ENCODE measurements at places on chromosomes 2 and 18.

DNA sequence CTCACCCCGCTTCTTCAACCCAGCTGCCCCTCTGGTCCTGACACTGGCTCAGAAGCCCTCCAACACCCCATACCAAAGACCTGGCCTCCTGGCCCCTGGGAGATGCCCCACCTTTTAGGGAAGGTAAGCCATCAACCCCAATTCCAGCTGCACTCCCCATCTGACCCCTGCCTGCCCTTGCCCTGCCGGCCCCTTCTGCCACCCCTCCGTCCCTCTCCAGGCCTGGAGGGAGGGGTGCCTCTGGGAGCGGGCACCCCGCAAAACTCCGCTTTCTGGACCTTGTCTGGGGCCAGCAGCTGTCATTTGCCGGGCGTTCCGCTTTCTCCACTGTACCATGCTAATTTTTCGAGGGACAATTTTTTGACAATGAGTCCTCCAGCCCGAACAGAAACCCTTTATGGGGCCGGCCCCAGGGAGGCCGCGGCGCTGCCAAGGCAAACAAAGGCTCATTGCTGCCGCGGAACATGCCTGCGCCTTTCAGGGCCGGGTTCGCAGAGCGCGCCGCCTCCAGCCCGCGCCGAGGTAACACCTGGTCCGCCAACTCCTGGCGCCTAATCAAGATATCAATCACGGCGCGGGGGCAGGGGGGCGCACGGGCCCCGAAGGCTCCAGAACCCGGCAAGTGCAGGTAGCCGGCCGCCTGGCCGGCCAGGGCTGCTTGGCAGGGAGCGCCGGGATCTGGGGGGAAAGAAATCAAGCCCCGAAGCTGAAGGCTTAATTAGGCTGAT lies 96.0 kb downstream of the INHBB start:
- DNase-seq = peak; percentile 21

DNA sequence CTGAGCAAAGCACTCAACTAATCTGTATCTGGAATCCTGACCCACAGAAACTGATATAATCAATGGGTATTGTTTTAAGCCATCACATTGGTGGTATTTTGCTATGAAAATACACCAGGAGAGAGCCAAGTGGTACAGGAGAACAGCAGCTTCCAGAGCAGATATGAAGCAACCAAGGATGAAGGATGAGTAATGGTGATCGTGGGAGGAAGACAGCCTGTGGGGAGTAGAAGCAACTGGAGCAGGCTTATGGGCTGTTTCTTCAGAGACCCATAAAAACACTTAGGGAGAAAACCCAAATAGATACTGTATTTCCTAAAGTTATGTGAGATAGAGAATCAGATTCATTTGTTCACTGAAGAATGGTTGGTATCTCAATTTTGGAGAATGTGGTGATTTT lies 330.8 kb downstream of the NUP35 start:
- DNase-seq = no peak

GRCh38 chr18:9483526-9483925 lies 8.2 kb downstream of the RALBP1 start:
- DNase-seq = no peak

GRCh38 chr2:204977914-204978313 lies 432.6 kb downstream of the PARD3B start:
- DNase-seq = no peak

- no peak for DNase-seq
These were observed 89.1 kb downstream of the SCN2A start for GRCh38 chr2:165328272-165328671.

DNA sequence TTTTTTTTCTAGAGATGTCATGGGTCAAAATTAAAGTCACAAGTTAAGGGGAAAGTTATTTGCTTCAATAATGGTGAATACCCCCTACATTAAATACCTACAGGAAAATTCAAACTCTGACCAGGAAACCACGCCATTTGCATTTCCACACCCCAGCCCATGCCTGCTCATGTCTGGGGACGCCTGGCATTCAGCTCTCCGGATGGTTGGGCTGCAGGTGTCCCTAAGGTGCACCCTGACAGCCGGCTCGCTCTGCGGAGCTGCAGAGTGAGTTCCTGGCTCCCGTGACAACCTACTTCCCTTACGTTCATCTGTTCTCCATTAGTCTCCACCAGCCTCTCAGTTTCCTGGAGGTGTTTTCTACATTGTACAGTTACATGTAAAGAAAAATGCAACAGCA lies 122.7 kb upstream of the RIOK3 start:
- no peak for DNase-seq

GRCh38 chr2:64311948-64312621 lies 141.9 kb upstream of the LGALSL start:
- DNase-seq = peak; percentile 88

GRCh38 chr2:8506746-8507145 lies 175.1 kb upstream of the ID2 start:
- no peak for DNase-seq

GRCh38 chr2:71637168-71637567 lies 183.8 kb downstream of the DYSF start:
- no peak for DNase-seq

GRCh38 chr2:168853471-168853870 lies 36.8 kb downstream of the SPC25 start:
- no peak for DNase-seq

- DNase-seq = no peak
These were observed 56.2 kb downstream of the UXS1 start for GRCh38 chr2:106137731-106138521.

- DNase-seq = no peak
These were observed 75.8 kb downstream of the TMEM17 start for GRCh38 chr2:62430146-62430545.

DNA sequence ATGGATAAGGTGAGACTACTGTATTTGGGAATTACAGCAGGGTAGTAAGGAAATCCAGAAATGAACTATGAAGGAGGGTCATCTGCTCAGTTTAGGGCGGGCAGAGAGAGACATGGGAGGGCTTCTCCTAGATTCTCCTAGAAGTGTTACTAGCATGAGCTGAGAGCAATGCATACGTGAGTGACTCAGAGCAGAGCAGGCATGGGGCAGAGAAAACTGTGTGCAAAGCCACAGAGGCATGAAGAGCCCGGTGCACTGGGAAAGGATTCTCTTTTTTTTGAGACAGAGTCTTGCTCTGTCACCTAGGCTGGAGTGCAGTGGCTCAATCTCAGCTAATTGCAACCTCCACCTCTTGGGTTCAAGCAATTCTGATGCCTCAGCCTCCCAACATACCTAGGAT lies 116.2 kb downstream of the SOCS6 start:
- DNase-seq = no peak

GRCh38 chr2:227406177-227407031 lies 18.7 kb upstream of the SCYGR1 start:
- DNase-seq = peak; percentile 100

DNA sequence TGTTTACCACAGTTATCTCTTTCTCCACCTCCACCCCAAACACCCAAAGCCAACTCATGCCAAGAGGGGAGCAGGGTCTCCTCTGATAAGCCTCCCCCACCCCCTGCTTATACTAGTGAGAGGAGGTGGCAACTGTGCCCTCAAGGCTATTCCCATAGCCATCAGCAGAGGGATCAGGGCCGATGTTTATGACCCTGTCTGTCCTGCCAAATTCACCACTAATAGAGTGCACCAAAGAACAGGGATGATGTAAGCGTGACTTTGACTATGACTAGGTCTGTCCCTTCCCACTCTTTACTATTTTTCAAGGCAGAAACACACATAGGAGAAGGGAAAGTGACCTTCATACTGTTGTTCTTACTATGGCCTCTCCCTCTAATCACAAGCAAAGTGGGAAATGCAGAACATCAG lies 74.6 kb downstream of the CLHC1 start:
- peak; percentile 50 for DNase-seq

DNA sequence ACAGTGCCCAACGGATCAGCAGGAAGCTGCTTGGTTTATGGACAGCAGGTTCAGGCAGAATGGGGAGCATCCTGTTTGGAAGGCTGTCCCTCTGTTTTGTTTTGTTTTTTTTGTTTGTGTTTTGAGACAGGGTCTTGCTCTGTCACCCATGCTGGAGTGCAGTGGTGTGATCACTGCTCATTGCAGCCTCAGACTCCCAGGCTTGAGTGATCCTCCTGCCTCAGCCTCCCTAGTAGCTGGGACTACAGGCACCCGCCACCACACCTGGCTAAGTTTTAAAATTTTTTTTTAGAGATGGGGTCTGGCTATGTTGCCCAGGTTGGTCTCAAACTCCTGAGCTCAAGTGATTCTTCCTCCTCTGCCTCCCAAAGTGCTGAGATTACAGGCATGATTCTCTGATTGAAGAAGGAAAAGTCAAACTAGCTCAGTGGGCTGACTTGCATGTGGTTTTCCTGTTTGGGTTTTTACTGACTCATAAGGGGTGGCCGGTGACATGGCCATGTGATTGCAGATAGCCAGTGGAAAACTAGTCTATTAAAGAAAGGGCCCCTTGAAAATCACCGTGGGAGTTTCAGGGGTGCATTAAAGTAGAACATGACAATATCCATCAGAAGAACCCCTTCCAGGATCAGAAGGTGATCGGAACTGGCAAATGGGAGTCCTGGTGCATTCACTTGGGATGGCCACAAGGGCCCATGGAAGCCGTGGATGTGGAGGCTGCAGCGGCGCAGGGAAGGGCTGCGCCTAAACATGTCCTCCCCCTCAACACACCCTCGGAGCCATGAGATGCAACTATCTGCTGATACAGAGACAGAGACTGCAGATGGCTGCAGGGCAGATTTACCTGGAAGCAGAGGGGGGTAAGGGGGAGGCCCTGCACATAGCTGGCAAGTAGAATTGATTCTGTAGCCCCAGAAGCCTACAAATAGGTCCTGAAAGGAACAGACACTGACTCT lies 26.5 kb downstream of the AQP12B start:
- peak; percentile 6 for DNase-seq

GRCh38 chr2:143935482-143935752 lies 584.5 kb downstream of the ZEB2 start:
- DNase-seq = no peak

DNA sequence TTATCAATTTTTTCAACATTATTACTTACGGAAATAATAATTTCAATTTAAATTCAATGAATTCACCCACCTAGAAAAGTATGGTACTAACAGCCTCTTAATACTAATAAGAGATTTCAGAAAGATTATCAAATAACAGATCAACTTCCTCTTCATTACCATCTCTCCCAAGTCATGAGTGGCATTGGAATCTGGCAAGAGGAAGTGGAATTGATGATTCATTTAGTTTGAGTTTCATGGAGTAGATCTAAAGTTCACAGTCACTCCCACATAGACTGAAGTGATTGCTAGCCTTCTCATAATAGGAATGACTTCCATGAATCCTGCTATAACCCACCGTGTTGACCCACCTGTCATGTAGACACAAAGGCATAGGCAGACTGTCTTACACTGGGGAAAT lies 77.7 kb upstream of the WDR75 start:
- DNase-seq = peak; percentile 55

- DNase-seq = no peak
These were observed 70.0 kb upstream of the ACVR2A start for GRCh38 chr2:147774805-147775204.

GRCh38 chr2:143936538-143936847 lies 583.4 kb downstream of the ZEB2 start:
- peak; percentile 27 for DNase-seq

DNA sequence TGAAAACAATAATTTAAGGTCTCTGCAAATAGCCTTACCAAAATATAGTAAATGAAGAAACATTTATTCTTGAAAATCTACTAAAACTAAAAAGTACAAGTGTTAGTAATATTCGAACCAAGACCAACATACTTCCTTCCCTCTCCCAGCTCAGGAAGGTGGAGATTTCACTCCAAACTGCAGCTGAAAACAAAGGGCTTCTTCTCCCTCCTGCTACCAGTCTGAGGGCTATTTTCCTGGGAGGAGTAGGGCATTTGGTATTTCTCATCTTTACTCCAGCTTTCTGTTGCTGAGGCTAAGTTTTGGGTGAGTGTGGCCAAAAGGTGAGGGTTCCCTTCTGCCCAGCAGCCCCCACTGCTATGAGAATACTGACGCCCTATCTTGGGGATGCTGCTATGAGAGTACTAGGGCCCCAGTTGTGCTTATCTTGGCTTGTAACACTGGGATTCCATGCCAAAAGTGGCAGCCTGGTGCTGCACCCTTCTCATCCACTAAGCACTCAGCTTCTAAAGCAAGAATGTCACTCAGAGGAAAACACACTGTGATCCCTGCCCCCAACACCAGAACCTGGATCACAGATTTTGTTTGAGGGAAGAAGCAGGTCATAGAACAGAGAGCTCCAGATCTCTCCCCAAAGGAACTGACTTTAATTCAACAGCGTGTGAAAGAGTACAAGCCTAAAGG lies 130.7 kb upstream of the KLF7 start:
- DNase-seq = peak; percentile 35

DNA sequence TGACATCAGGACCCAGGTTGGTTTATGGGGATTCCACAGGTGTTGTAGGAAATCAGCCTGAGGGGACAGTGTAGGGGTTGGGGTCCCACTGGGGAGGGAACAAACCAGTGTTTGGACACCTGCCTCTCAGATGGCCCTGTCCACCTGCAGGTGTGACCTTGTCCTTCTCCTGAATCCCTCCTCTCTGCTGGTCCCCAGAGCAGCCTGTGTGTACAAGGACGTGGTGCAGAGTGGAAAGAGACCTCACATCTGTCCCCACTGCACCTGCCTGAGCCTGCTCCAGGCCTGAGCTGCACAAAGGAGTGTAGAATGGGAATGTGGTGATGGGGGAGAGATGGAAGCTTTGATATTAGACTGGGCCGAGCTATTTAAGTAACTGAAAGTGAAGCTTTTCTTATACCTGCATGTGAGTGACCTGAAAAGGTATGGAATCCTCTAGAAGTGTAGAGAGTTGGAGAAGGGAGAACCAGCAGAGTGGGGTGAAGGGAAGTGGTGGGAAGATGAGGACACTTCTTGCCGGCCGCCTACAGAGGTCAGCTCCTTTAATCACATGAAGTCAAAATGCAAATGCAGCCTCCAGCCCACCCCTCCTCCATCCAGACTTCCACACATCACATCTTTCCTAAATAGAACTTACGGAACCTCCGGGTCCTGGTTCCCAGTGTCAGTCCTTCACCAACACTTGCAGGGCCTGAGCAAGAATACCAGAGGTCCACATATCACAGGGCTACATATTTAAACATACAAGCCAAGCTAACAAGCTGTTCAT lies 89.3 kb upstream of the SMAD2 start:
- DNase-seq = no peak

- DNase-seq = no peak
These were observed 58.9 kb downstream of the EPHA4 start for GRCh38 chr2:221513232-221513631.

GRCh38 chr2:121925466-121925865 lies 170.0 kb downstream of the TSN start:
- no peak for DNase-seq

GRCh38 chr2:72082887-72083286 lies 64.8 kb downstream of the CYP26B1 start:
- no peak for DNase-seq

GRCh38 chr18:64882896-64883295 lies 734.0 kb upstream of the LINC00305 start:
- DNase-seq = no peak

DNA sequence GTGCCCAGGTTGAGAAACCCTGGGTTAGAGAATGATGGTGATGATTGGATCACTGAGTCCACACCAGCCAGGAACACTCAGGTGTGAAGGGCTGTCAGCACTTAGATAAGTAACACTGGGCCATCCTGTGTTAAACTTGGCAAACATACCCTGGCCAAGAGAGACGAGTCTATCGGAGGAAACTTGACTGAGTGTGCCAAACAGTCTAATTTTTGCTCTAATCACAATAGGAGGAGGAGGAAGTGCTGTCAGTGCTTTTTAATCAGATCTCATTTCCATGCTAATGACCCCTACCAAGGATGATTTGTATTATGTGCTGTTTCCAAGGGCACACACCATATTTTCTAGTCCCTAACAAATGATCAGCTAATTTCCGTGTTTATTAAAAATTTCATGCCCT lies 63.8 kb upstream of the SEC11C start:
- DNase-seq = no peak

- DNase-seq = no peak
These were observed 265.1 kb downstream of the RND3 start for GRCh38 chr2:150222379-150222778.
